MCF 10A (cell line): ENCODE measurements at places on chromosomes 5 and 9.

DNA sequence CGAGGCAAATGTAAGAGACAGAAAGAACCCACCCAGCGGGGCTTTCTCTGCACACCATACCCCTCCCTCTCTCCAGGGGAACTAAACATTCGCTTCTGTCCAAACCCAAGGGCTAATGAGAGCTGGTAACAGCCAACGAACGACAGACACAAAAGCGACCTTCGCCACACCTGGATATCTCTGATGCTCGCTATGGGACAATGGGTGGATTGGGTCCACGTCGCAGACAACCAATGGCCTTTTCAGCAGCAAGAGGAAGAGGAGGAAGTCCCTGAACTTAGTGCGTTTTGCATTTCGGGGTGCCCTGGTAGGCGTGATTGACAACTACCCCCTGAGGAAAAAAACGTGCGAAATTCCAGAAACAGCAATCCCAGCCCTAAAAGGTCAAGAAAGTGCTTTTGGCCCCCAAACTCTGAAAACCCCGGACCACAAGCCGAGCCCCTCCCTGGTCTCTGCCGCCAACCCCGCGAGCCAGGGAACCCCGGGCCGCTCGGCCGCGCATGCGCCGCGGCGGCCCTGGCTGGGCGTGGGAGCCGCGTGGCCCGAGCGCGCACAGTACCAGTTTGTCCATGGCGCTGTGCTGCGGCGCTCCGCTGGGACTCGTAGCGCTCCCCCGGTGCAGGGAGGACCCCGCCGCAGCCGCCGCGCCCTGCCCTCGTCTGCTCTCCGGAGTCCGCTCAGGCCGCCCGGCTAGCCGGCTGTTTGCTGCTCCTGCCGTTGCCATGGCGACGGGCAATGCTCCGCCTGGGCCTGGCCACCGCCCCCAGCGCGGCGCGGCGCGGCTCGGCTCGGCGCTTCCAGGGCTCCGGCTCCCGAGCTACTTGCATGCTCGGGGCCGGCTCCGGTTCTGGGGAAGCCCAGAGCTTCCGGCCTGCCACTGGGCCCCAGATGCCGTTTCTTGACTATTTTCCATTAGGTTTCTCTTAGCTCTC, 66.9 kb upstream of the DNAH5 start:
- DNase-seq = peak; percentile 81

GRCh38 chr9:127203681-127204327, 60.8 kb upstream of the GARNL3 start:
- DNase-seq = no peak

GRCh38 chr5:121053055-121053985, 589.2 kb downstream of the PRR16 start:
- DNase-seq = no peak

GRCh38 chr9:86600291-86600690, 246.1 kb upstream of the TUT7 start:
- peak; percentile 75 for DNase-seq

DNA sequence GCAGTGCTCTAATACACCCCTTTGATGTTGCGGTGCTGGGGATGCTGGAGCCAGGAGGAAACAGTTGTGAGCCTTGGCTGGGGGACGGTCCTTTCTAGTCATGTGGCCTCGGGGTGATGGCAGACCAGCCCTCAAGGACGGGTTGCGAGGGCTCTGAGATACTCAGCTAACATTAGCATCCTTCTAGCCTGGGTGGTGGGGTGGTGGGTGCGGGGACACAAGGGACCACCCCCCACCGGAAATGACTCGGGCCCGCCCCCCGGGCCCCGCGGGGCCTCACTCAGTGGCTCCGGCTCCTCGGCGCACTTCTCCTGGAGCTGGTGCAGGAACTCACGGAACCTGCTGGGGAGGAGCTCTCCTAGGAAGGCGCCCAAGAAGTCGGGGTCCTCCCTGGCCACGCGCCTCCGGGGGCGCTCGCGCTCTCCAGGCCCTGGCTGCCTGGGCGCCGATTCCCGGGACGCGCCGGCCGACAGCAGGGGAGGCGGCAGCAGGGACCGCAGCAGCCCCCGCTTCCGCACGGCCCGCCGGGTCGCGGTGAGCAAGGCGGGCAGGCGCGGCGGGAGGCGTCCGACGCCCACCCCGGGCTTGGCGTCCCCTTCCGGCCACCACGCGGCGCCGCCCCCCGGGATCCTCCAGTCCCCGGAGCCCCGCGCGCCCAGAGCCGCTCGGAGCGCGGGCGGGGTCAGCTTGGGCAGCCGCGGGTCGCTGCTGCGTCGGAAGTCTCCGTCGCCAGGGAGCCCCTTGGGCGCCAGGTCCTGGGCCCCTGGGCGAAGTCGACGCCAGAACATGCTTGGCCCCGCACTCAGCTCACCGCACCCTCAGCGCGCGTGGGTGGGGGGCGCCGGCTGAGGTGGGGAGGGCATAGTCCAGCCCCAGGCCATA, 873 bp downstream of the C9orf50 start:
- peak; percentile 14 for DNase-seq

- DNase-seq = peak; percentile 69
Measured at GRCh38 chr5:157718519-157718918, 12.7 kb upstream of the THG1L start.

- DNase-seq = no peak
Measured at GRCh38 chr5:33941090-33941489, 4.9 kb downstream of the RXFP3 start.

DNA sequence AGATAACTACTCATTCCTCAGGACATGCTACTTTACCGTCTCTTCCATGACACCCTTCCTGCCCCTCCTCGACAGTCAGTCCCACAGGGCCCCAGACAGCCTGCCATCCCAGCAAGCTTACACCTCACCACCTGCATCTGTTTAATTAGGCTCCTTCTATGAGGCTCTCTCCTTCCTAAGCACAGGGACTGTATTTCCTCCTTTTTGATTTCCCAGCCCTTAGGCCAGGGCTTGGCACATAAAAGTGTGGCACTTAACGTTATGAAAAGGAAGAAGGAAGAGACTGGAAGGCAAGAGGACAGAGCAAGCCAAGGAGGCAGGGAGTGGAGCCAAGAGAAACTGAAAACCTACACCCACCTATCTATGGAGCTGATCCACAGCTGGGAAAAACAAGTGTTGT, 146.8 kb downstream of the SIL1 start:
- DNase-seq = no peak

GRCh38 chr9:92378865-92379560, 25.4 kb downstream of the OGN start:
- DNase-seq = no peak
